Effector CD4-positive, alpha-beta T cell (primary cell): ENCODE measurements at places on chromosomes 11 and 22.

- no peak for DNase-seq
These were observed 73.9 kb upstream of the FGF3 start for GRCh38 chr11:69892986-69893555.

DNA sequence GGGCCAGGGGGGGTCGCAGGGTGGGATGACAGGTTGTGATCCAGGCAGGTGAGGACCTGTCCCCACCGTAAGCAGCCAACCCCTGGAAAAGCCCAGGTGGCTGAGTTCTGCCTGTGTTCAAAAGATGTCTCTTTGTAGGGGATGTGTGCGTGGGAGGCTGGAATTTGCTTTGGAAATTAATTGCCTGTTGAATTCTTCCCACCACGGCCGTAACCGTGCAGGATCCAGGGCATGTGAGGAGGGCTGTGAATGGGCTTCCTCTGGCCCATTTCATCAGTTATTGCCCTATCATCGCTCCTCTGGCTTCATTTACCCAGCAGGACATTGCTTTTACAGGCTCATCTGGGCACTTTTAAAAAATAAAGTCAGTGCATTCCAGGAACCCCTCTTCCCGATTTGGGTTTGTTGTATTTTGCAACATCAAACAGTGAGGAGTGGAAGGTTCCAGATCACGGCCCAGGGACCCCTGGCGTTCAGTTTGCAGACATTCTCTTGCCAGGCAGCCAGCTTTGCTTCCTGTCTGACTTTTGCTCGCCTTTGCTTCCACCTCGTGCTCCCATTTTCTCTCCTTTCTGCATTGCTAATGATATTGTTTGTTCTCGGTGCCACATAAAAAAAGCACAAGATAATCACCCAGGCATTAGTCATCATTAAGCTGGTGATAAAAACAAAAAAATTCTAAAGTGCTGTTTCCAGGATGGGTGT is 1306.6 kb downstream of the BRD1 start:
- no peak for DNase-seq

- no peak for DNase-seq
These were observed 4.7 kb upstream of the SHISA8 start for GRCh38 chr22:41919357-41920224.

DNA sequence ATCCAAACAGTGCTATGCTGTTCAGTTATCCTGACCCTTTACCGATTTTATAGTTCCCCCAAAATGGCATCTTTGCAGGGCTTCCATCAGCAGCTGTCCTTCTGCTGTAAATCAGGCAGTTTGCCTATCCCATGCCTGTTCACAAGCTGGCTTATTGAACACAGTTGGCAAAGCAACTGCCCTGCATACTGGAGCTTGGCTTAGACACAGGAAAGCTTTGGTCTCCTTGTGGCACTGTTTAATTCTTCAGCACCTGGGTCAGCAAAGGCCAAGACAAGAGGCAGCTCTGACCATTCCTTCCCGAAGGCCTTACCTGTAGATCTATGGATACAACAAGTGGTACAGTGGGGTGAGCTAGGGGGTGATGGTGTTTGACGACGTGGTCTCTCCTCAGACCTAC is 32.2 kb downstream of the TSPAN18 start:
- DNase-seq, result no peak

DNA sequence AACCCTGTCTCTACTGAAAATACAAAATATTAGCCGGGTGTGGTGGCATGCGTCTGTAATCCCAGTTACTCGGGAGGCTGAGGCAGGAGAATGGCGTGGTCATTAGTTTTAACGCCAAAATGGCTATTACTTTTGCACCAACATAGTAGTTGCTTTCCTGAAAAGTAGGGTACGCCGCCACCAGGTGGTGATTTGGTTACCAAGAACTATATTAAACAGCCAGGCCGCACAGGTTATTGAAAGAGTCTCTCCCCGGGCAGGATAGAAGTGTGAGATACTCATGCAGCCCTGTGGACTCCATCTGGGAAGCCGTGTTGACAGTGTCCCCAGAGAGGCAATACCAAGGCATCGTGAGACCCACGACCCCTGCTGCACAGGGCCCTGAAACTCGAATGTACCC is 24.6 kb upstream of the LRRC32 start:
- no peak for DNase-seq

DNA sequence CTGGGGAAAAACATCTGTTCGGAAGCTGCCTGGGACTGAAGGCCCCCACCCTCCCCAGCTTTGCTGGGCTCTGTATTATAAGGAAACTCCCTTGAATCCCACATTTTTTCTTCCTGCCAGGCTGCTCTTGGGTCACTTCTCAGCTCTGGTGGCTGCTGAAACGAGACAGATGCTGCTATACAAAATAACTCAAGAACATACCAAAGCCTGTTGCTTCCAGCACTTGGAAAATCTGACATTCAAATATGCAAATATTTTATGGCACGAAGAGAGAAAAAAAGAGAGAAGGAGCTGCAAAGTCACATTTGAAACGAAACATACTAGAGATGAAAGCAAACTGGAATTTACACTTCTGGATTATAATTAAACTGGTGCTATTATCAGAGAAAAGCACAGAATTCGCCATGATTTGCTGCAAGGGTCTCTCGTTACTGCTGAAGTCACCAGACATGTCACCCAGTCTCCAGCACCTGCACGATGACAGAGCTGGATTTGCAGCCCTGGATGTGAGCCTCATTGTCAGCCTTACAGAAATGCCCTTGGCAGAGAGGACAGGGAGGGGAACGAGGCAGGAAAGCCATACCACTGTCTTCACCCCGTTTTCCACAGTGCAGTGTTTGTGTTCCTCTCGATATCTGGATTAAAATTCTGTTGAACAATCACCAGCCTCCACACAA is 47.9 kb upstream of the IGSF9B start:
- DNase-seq, result no peak

- DNase-seq, result no peak
These were observed 953 bp upstream of the PACS1 start for GRCh38 chr11:66068923-66069714.

DNA sequence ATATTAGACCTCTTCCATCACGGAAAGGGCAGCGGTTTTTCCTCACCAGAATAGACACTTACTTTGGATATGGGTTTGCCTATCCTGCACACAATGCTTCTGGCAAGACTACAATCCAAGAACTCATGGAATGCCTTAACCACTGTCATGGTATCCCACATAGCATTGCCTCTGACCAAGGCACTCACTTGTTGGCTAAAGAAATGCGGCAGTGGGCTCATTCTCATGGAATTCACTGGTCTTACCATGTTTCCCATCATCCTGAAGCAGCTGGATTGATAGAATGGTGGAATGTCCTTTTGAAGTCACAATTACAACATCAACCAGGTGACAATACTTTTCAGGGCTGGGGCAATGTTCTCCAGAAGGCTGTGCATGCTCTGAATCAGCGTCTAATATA is 20.8 kb downstream of the MS4A4E start:
- no peak for DNase-seq
